Right lobe of liver (tissue), 6 donors: ENCODE measurements at places on chromosomes 6 and 20.
A peak's percentile ranks its signal among the peaks of the same experiment; 100 is the strongest.

- no peaks in the 10 kb centered on the region for H3K27me3 ChIP-seq
- no peaks in the 10 kb centered on the region for H3K4me1 ChIP-seq
- no peak overlapping the region for H3K27ac ChIP-seq
Observed at GRCh38 chr20:20143646-20144045, 91.3 kb downstream of the CFAP61 start.

DNA sequence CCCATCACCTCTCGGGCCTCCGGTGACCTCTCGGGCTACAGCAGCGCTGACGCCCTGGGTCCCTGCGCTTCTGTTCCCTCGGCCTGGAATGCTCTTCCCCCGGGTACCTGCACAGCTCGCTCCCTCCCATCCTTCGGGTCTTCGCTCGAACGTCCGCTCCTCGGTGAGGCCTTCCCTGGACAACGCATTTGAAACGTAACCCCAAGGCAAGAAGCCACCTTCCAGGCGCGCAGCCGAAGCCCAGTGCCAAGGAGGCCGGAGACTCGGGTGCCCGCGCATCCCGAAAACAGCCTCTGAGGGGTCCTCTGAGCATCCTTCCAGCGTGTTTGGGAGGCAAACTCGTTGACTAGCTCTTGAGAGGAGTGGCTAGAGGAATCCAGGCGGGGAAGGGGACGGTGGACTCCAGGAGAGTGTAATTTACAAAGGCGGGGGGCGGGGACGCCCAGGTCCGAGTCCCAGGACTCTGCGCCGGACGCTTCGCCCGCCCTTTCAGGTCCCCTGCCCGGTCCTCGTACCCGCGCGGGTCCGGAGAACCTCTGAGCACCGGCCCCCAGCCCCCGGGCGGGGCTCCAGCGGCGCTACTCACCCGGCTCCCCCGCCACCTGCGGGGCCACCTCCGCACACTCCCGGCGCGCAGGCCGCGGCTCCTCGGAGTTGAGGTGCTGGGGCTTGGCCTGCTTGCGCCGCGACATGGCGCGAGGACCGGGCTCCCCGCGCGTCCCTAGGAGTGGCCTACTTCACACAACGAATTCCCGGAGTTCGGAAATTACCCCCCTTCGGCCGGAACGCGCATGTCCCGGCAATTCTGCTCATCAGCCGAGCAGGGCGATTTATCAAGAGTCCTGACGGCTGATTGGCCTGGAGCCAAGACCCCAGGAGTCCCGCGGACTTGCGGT, 86.8 kb downstream of the ZFP64 start:
- H3K27ac ChIP-seq, result no peak overlapping the region
- no peaks in the 10 kb centered on the region for H3K36me3 ChIP-seq
- peak; percentile 29 for DNase-seq

- no peak for DNase-seq
- H3K27ac ChIP-seq, result no peak overlapping the region
- H3K36me3 ChIP-seq, result no peaks in the 10 kb centered on the region
- no peak overlapping the region for H3K4me3 ChIP-seq
Observed at GRCh38 chr6:52662031-52662430, 8.9 kb upstream of the TMEM14A start.

DNA sequence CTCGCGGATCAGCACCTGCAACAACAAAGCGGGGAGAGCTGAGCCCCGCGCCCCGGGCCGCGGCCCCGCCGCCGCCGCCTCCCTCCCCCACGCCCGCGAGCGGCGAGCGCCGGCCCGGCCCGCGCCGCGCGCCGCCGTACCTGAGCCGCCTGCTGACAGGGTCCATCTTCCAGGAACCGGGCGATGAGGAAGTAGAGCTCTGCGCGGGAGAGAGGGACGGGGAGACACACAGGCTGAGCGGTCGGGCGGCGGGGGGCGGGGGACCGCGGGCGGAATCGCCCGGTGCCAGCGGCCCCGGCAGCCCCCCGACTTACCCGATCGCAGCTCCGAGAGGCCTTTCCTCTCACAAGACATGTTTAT, 359 bp downstream of the PHIP start:
- no peaks in the 10 kb centered on the region for H3K4me1 ChIP-seq
- no peak for DNase-seq
- peak overlapping the region; percentile 95 for H3K27ac ChIP-seq
- peak overlapping the region; percentile 70 for H3K4me3 ChIP-seq
- H3K36me3 ChIP-seq, result no peaks in the 10 kb centered on the region

DNA sequence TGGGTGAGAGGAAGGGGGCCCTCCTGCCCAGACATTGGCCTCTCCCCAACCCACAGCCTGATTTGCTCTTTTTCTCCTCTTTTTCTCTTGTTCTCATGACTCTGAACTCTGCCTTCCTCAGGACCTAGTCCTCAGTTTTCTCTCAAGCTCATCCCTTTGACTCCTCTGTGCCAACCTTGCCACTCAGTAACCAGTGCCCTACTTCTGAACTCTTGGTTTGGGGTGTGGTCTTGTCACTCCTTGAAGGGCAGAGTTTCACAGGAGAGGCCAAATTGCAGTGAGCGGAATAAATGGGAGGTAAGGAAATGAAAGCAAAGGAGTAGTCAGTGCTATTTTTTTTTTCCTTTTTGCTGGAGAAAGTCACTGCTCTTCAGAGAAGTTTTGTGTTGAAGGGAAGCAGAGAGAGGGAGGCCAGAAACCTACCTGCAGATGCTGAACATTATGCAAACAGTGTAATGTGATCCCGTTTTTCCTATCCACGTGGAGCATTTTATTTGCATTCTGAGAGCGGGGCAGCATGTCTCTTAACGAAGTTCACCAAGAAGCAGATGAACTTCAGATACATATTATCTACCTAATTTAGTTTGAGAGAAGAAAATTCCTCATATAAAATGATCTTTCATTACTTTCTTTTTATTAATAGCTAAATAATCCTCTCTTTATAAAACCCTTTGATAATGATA, 26.9 kb downstream of the CFAP61 start:
- H3K27ac ChIP-seq, result no peak overlapping the region
- H3K36me3 ChIP-seq, result no peaks in the 10 kb centered on the region
- H3K4me3 ChIP-seq, result no peak overlapping the region
- DNase-seq, result no peak
- no peaks in the 10 kb centered on the region for H3K27me3 ChIP-seq
- H3K4me1 ChIP-seq, result no peaks in the 10 kb centered on the region

DNA sequence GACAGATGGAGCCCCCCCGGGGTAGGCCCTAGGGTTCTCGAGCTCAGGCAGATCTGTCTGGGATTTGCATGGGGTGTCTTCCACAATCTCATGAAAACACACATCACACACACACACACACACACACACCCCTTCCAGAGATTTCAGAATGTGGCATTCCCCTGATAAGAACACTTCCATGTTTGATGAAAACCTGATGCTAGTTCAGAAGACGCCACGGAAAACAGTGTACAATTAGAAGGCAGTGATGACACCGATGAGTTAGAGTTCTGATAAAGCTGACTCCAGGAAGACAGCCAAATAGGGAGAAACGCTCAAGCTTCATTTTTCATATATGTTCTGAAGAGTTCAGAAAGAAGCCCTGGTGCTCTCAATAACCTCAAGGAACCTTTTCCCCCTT, 438.7 kb upstream of the JARID2 start:
- no peak overlapping the region for H3K4me3 ChIP-seq
- no peak overlapping the region for H3K27ac ChIP-seq
- H3K27me3 ChIP-seq, result no peaks in the 10 kb centered on the region
- no peaks in the 10 kb centered on the region for H3K36me3 ChIP-seq
- DNase-seq, result no peak

DNA sequence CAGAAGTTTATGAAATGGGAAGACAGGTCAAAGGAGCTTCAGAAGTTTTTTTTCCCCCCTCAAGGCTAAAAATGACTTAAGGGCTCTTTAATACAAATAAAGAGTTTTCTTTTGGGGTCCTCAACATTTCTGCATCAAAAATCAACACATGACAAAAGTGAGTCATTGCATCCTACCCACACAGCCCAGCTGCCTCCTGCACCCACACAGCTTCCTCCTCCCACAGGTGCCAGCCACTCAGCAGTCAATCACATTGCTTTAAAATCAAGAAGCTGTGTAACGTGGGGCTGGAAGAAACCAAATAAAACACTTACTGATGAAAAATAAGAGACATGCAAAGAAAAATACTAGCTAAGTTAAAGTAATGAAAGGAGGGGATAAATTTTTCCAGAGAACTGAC, 68.5 kb downstream of the MAP3K5 start:
- H3K27me3 ChIP-seq, result no peaks in the 10 kb centered on the region
- no peak overlapping the region for H3K4me3 ChIP-seq
- H3K27ac ChIP-seq, result no peak overlapping the region
- no peaks in the 10 kb centered on the region for H3K36me3 ChIP-seq

- H3K27ac ChIP-seq, result no peak overlapping the region
- H3K4me3 ChIP-seq, result no peak overlapping the region
- no peaks in the 10 kb centered on the region for H3K27me3 ChIP-seq
Observed at GRCh38 chr6:109702791-109703190, 11.7 kb downstream of the FIG4 start.

- no peak overlapping the region for H3K4me3 ChIP-seq
- no peaks in the 10 kb centered on the region for H3K36me3 ChIP-seq
- no peaks in the 10 kb centered on the region for H3K27me3 ChIP-seq
- no peak overlapping the region for H3K27ac ChIP-seq
Observed at GRCh38 chr6:119274197-119274595, 75.4 kb downstream of the MAN1A1 start.

DNA sequence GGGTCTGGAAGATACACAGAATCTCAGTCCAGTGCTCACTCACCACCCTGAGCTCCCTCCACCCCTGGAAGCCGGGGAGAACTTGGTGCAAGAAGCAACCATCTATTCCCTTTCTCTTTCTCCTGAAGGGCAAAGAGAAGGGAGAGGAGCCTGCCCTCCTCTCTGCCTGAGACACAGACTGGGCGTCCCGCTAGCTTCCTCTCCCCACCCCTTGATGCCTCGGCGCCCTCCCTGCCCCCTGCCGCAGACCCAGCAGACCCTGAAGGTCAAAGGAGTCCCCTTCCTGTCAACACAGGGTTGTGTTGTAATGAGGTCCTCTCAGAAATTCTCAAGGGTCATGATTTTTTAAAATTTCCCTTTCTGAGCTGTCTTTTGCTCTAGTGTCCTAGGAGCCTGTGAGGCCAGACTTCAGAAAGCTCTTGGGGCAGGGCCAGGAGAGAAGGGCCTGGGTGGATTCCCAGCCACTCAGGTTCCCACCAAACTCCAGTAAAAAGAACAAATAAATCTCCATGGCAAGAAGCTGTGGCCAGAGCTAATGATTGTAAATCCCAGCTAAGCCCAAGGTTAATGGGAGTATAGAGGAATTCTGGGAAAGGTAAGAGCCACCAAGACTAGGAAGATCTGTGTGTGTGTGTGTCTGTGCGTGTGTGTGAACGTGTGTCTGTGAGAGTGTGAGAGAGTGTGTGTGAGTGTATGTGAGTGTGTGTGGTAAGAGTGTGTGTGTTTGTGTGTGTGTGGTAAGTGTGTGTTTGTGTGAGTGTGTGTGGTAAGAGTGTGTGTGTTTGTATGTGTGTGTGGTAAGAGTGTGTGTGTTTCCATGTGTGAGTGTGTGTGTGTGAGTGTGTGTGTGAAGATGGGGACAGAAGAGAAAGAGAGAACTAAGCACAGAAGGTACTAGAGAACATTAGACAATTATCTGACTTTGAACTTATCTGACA, 1.1 kb upstream of the JPH2 start:
- H3K27ac ChIP-seq, result no peak overlapping the region
- no peak for DNase-seq
- H3K27me3 ChIP-seq, result no peaks in the 10 kb centered on the region
- H3K4me1 ChIP-seq, result no peaks in the 10 kb centered on the region

DNA sequence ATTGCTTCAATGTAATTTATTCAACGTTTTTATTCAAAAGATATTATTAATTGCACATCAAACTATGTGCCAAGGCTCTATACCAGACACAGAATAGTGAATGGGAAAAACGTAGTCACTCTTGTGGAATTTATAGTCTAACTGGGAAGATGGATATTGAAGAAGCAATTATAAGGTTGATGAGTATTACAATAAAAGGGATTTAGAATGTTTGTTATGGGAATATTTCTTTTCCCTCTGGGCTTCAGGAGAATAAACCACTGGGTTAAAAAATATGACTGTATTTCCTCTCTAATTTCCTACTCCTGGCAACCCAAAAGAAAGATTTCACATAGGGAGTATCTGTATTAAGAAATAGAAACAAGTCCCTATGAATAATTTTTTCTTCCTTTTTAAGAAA, 25.1 kb upstream of the UTRN start:
- H3K27me3 ChIP-seq, result no peaks in the 10 kb centered on the region
- no peak overlapping the region for H3K27ac ChIP-seq

- no peak overlapping the region for H3K4me3 ChIP-seq
- DNase-seq, result no peak
- H3K27me3 ChIP-seq, result no peaks in the 10 kb centered on the region
- H3K36me3 ChIP-seq, result no peaks in the 10 kb centered on the region
- no peaks in the 10 kb centered on the region for H3K4me1 ChIP-seq
- no peak overlapping the region for H3K27ac ChIP-seq
Observed at GRCh38 chr6:31304683-31305082, 32.8 kb upstream of the HLA-C start.

- no peaks in the 10 kb centered on the region for H3K27me3 ChIP-seq
- H3K4me3 ChIP-seq, result no peak overlapping the region
- H3K4me1 ChIP-seq, result no peaks in the 10 kb centered on the region
- H3K36me3 ChIP-seq, result no peaks in the 10 kb centered on the region
- DNase-seq, result no peak
Observed at GRCh38 chr6:23454080-23454976, 671.7 kb upstream of the NRSN1 start.

DNA sequence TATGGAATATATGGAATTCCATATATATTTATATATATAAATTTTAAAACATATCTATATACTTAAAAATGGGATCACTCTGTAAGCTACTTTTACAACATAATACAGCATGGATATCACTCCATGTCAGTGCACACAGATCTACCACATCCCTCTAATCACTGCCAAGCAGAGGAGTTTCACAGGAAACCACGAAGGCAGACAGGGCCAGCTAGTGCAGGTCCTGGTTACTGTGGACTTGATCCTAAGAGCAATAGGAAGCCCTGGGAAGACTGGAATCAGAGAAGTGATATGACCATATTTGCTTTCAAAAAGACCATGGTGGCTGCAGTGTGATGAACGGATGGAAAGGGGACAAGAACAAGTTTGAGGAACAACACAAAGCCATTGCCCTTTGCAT, 40.0 kb upstream of the NRN1 start:
- no peak for DNase-seq
- H3K27ac ChIP-seq, result no peak overlapping the region
- no peaks in the 10 kb centered on the region for H3K4me1 ChIP-seq
- H3K4me3 ChIP-seq, result no peak overlapping the region
- H3K27me3 ChIP-seq, result no peaks in the 10 kb centered on the region
- H3K36me3 ChIP-seq, result no peaks in the 10 kb centered on the region

DNA sequence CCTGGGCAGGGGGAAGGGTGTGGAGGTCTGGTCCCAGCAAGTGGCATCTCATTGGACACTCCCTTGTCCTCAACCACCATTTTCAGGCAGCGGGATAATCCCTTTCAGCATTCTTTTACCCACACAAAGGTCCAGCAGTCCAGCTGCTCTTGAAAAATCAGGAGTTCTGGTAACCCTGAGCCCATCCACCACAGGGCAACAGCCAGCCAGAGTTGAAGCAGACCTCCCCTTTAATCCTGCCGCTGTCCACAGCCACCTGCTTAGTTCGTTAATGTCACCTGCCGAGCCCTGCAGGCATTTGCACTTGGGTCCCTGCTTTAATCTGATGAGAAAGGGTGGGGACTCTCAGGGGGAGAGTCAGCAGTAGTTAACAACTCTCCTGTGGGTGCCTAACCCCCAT, 11.1 kb downstream of the TMEM74B start:
- DNase-seq, result no peak
- H3K4me1 ChIP-seq, result no peaks in the 10 kb centered on the region
- no peaks in the 10 kb centered on the region for H3K36me3 ChIP-seq

- H3K36me3 ChIP-seq, result no peaks in the 10 kb centered on the region
- no peak overlapping the region for H3K4me3 ChIP-seq
- H3K4me1 ChIP-seq, result no peaks in the 10 kb centered on the region
- no peak for DNase-seq
Observed at GRCh38 chr6:156413154-156413553, 364.0 kb upstream of the ARID1B start.
